IPS DF 6.9 (cell line): ENCODE measurements at places on chromosomes 7 and 10.

DNA sequence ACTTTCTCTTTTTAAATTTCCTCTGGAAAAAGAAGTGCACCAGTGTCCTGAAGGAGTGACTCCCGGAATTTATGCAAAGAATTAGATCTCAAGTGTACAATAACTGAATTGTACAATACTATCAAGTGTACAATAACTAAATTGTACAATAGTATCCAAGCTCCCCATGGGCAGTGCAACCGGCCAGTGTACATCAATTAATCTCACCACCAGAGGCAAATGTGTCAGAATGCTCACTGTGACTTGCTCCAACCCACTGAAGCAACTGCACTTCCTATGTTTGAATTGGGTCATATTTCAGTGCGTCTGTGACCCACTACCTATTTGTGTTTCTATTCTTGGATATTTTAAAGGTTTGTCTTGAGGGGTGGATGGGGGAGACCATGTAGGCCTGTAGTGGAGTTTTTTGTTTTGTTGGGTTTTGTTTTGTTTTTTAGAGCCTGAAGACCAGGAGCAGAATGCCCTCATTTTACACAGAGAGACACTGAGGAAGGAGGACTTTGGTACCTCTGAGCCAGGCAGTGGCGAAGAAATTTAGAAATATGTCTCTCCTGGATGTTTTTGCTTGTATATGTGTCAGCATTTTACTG, 78.5 kb upstream of the CTTNBP2 start:
- DNase-seq, result no peak

DNA sequence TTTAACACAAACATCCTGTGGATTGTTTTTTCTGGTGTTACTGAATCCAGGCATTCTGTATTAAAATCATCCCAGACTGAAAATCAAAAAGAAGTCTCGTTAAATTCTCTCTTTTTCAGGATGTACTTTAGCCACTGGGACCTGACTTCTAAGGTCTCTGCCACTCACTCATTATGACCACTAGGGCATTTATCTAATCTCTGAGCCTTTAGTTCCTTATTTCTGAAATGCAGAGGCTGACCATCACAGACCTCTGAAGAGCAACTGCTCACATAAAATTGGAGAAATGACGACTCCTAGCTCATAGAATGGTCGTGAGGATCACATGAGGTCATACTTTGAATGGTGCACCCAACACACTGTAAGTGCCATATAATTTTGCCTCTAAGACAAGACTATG, 63.2 kb downstream of the KCNMA1 start:
- DNase-seq, result no peak

GRCh38 chr7:50552921-50553320, 12.3 kb downstream of the DDC start:
- DNase-seq, result no peak

GRCh38 chr7:12594122-12594897, 23.8 kb downstream of the SCIN start:
- no peak for DNase-seq

- no peak for DNase-seq
These were observed 15.4 kb downstream of the GPNMB start for GRCh38 chr7:23261843-23262452.

DNA sequence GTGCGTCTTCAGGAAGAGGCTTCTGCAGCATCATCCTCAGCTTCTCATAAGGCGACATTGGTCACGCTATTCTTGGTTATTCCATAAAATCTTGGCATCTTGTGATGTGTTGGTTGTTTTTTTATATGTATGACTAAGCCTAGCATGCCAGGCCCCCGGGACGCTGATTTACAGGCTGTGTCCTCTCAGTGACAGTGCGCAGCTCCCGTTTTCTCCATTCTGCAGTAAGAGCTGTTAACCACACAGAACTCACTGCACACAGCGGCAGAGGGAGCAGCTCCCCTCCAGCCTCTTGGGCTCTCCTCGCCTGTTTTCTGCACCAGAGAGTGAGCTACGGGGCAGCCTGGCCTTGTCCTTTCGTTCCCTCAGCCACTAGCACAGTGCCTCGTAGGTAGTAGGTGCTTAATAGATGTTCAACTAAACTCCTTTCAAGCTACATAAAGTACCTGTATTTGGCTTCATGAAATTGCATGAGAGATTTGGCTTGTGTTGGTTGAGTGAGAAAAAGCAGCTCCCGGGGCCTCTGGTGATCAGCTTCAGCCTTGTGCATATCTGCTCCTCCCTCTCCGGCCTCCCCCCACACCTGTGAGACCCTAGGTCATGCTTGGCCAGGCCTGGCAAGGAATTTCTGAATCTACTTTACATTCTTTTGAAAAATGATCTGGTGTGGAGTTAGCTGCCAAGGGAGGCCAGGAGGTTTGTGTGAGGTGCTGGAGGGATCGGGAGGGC, 116.2 kb downstream of the WDR37 start:
- no peak for DNase-seq

DNA sequence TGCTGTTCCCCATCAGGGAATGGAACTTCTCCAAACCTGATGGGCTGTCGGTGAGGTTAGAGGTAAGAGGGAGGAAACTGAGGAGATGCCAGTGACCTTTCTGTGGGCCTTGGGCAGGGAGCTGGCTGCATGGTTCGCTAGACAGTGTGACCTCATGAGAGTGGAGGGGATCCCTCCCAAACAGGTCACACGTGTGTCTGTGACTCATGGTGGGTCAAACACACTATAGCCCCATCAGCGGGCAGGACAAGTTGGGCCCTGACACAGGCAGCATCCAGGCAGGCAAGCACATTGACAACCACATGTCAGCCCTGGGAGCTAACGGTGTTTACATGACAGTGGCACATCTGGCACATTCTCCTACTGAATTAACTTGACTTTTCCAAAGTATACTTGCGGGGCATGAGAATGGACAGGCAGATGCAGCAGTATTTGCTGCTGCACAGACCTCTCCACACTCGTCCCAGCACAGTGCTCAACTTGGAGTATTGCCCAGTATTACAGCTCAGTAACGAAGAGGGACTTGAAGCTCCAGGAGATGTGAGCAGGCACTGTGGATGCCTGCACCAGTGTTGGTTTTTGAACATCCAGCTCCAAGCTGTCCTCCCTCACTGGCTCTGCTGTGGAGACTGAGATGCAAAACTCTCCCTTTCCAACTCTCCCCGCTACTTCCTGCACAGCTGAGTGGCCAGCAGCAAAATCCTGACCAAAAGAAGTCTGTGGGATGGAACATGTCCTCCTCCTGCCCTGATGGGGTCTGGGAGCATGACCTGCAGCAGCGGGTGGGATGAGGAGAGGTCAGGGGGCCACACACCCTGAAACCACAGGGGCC, 199.6 kb downstream of the WDR37 start:
- DNase-seq, result no peak

DNA sequence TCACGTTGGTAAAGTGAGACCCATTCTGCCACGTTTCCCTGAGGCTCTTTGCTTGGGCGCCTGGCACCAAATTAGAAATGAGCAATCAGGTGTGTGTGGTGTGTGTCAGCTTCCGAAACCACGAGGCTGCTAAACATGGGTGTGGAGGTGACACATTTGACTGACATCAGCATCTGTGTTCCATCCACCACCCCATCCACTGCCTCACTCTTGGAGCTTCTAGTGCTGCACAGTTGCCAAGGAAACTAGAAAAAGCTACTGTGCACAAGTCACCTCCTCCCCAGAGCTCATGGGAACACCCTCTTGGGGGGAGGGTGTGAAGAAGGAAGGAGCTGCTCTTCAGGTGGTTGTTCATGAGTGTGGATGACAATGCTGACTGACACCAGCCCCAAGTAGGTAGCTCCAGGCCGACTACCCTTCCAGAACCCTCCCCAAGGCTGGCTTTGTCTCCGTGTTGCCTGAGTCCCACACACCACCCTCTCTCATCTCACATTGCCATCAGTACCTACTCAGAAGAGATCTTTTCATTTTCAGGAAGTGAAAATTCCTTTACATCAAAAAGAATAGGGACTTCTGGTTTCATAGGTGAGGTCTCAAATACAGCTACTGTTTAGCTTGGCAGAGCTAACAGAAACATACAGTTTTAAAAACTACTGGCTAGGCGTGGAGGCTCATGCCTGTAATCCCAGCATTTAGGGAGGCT, 152.2 kb downstream of the TMEM178B start:
- no peak for DNase-seq

DNA sequence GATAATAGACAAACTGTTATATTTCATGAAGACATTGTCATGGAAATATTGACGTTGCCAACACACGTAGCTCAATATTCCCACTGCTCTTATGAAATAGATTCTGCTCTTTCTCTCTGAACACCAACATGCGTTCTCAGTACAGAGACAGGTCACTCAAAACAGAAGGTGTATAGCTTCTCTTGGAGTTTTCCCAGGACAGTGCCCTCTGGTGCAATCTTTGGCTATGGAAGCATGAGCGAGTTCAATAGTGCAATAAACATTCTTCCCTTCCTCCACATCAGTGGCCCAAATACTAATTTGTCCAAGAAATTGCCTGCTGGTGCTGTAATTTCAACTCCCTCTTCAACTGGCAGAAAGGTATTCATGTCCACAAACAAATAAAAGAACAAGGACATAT, 145.3 kb downstream of the MAGI2 start:
- DNase-seq, result no peak

GRCh38 chr10:51300617-51301304, 226.5 kb downstream of the PRKG1 start:
- no peak for DNase-seq

DNA sequence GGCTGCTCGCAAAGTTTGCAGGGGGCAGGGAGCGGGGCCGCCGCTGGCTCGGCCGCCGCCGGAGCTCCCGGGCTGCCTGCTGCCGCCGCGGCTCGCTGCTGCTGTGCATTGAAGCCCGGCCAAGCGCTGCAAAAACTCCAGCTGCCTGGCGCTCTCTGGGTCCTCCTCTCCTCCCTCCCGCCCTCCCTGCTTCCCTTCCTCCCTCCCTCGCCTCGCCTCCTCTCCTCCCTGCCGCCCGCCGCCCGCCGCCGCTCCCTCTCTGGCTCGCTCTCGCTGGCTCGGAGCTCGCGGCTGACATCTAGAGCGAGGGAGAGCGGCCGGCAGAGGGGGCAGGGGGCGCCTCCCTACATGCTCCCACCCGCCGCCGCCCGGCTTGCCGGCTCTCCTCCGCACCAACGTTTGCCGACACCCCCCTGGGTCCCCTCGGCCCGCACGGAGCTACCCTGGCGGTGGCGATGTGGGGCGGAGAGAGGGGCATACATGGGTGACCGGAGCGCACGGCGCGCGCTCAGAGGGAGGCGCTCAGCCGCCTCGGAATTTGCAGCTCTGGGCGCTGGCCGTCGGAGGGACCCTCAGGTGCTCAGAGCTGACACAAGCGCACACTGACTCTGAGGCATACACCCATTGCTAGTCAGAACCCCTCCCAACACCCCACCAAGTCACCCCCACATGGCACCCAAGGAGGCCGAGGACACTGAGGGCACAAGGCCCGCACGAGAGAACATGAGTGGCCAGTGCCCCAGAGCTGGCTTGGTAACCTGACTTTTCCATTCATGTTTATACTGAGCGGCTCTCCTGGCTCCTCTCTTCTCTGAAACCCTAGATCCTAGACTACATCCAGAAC, 1.2 kb upstream of the PLXNA4 start:
- DNase-seq, result no peak

GRCh38 chr7:148142660-148143248, 447.8 kb upstream of the C7orf33 start:
- peak; percentile 57 for DNase-seq

DNA sequence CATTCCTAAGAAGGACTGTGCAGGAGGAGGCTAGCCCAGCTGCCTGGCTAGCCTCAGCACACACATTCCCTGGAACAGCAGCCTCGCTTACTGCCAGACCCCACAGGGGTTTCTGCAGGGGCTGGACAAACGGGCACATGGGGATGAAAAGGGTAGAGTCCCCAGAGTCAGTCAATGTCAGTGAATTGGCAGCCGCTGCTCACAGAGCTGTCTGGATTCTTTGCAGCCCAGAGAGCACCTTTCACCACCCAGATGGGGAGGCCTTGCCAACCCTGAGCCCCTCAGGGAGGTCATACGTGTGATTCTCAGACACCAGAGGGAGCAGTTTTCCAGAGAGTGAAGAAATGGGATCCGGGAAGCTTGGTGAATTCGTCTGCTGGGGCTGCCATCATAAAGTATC, 143.3 kb downstream of the KCNMA1 start:
- peak; percentile 29 for DNase-seq

DNA sequence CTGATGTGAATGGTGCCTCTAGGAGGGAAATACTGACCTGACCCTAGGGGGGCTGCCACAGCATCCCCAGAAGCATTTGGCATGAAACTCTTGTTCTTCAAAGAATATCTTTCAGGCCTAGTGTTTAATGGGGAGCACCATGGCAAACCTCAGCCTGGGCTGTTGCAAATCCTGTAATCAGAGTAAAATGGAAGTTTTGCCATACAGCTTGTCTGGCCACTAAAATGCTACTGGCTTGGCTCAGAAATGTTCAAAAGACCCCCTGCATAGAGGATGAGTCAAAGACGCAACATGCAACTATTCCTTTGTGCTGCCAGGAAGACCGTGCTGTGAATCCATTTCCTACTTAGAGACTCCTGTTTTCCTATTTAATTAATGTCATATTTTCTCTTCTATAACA, 26.7 kb downstream of the HECW1 start:
- no peak for DNase-seq

DNA sequence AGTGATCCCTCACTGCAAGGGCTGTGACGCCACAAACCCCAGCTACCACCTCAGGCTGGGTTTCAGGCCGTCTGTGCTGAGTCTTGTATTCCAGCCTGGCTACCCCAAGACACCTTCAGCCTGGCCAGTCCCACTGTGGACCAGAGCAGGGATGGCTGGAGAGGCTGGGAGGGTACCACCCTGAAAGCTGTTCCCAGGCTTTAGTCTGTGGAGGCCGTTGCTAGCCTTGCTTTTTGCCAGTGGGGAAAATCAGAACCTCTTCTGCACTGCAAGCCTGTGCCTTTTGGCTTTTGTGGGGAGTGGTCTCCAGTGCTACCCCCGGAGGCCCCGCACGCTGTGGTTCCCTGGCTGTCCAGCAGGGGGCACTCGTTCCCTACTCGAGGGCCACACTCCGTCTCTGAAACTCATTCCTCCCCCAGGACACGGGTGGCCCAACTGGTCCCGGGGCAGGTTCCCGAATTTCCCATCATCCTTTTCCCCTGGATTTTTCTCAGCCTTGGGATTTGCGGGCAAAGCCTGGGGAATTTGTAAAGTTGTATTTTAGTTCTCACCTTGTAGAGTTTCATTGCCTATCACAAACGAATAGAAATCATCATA, 128.4 kb upstream of the BTBD16 start:
- no peak for DNase-seq

- no peak for DNase-seq
These were observed 62.2 kb downstream of the AKR1E2 start for GRCh38 chr10:4888236-4888635.

DNA sequence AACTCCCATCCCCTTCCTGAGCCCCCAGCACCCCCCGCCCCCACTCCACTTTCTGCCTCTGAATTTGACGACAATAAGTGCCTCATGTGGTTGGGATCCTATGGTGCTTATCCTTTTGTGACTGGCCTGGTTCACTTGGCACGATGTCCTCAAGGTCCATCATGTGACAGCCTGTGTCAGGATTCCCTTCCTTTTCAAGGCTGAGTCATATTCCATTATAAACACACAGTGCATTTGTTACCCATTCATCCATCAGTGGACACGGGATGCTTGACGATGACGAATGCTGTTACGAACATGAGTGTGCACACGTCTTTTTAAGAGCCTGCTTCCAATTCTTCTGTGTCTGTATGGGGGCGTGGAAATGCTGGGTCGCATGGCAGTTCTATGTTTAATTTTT, 26.7 kb downstream of the SHH start:
- no peak for DNase-seq
